ENCODE measurements at places on chromosomes 13 and 19.

GRCh38 chr13:73162912-73163911 lies 104.4 kb downstream of the KLF5 start:
- DNase-seq: no peak

GRCh38 chr13:58919551-58919950 lies 1244.2 kb downstream of the DIAPH3 start:
- DNase-seq: no peak

- DNase-seq: peak; percentile 71
These were observed 4.4 kb downstream of the FUZ start for GRCh38 chr19:49808711-49809159.

DNA sequence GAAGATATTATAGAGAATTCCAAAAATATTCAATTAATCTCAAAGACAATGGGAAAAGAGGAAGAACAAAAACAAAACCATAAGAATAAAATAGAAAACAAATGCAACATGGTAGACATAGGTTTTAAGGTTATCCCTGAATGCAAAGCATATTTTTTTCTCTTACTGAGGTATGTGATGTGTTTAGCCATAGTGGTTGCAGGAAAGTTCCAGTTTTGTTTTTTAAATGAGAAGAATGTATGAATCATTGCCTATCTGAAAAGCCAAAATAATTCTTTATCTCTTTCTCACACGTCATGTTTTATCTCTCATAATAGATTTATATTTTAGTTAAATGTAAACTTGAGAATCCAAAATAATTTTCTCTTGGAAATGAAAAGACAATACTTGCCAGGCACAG lies 2591.7 kb upstream of the PCDH20 start:
- no peak for DNase-seq

DNA sequence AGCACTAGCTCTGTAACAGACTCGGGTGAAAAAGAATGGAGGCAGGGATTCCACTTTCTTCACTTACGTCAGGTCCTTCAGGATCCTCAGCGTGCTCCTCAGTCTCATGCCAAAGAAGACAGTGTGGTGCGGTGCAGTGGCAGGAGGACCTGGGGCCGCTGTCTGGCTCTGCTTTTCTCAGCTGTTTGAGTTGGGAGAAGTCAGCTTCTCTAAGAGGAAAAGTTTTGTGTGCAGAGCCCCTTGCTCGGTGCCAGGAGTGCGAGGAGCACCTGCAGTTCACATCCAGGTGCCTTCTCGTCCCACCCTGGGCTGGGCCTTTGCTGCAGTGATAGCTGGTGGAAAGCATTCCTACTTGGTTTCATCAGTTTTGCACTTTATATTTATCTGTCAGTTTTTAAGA lies 77.9 kb upstream of the TEX29 start:
- no peak for DNase-seq

DNA sequence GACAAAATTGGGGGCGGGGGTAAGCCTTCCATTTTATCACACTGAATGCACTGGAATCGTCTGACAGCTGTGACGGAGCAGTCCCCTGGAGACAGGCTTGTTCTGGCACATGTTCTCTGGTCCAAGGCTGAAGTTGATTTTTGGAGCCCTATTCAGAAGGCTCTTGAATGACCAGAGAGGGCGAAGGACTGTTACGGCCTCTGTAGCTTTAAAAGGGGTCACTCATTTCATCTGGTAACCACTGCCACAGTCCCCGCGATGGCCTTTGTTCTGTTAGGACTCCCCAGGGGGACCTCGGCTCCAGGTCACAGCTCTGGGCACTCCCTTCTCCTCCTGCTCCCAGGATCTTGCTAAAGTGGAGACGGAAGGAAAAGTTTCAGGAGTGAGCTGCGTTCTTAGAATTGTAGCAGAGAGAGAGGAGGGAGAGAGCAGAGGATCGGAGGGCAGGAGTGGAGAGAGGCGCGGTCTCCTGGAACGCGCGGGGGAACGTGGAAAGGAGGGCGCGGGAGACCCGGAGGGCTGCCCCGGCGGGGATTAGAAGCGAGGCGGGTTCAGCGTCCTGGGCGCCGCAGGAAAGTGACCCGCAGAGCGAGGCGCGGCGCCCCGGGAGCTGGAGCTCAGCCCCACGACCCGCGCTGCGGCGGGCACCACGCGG lies 134.3 kb upstream of the MYO16 start:
- no peak for DNase-seq

DNA sequence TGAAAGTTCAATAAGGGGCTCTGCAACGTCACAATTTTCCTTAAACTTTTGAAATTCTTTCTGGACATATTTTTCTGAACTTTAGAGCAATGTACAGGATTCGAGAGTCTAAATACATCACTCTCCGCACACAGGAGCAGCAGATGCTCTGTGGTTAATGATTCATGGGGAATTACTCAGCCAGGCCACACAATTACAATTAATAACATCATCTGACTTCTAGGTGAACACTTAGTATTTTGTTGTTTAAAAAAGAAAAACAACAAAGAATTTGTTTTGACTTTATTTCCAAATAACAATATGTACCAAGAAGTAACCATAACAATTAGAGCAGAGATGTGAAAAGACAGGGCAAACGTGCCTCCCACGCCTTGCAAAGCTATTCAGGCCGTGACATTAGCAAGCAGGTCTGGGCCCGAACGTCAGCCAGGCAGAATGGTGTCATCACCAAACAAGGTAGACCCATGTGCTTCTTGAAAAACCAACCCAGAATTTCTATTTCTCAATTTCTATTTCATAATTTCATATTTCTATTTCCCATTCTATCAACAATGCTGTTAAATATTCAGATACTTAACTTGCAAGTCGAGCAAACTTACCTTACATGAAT lies 236.3 kb downstream of the COL4A1 start:
- no peak for DNase-seq

DNA sequence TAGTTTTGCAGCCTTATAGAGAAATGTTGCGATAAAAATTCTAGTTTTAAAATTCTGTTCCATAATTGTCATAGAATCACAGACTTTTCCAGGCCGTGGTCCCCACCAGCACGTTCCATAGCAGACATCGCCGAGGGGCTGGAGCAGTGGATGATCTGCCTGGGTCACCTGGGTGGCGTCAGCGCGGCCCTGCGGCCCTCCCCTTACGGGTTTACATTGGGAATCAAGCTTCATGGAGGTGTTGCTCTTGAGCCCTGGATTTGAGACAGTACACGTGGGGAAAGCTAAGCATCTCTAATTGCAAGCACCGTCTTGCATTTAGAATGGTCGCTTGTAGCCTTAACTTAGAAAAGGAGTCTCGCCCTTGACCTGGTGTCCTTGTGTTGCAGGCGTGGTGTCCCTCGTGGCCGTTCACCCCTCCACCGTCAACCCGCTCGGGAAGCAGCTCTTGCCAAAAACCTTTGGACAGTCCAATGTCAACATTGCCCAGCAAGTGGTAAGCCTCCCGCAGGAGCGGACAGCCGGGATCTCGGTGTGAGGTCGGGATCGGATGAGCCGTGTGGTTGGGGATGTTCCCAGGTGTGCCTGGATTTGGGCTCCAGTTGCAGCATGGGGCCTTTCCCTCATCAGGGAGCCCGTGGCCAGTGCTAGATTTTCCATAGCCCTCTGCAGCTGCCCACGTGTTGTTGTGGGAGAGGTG lies 35.1 kb downstream of the ATP4B start:
- no peak for DNase-seq

- no peak for DNase-seq
These were observed 9.5 kb downstream of the FCGBP start for GRCh38 chr19:39924952-39925351.
